CD4-positive, CD25-positive, alpha-beta regulatory T cell (primary cell): ENCODE measurements at places on chromosomes 4 and X.

GRCh38 chr4:185987961-185988627 is 80.9 kb upstream of the TLR3 start:
- H3K4me1 ChIP-seq = no peaks in the 10 kb centered on the region
- no peak overlapping the region for H3K27ac ChIP-seq
- DNase-seq = no peak
- no peak overlapping the region for H3K4me3 ChIP-seq

DNA sequence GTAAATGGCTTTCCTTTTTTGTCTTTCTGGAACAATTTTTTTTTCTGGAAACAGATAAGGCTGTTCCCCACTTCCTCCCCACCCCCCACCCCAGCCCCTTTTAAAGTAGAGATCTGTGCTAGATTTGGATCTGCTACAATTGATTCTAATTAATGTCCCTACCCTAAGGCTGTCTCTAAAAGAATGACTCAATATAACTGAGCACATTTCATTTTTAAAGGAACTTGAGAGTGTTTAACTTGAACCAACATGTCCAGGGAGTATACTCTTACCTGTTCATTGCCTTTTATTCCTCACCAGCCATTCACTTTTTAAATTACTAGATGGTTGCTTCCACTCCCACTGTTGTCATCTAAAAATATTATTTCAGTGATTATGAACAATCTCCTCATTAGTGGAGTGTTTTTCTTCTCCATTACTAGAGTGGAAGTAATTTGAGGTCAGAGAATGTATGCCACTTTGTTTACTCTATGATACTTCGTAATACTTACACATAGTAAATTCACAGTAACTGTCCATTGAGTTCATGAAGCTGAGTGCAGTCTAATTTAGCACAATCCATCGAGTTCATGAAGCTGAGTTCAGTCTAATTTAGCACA is 14.1 kb upstream of the CNOT6L start:
- DNase-seq = no peak
- no peak overlapping the region for H3K27ac ChIP-seq
- no peak overlapping the region for H3K4me3 ChIP-seq
- no peaks in the 10 kb centered on the region for H3K27me3 ChIP-seq

- no peaks in the 10 kb centered on the region for H3K4me1 ChIP-seq
- H3K27ac ChIP-seq = no peak overlapping the region
- DNase-seq = no peak
- H3K27me3 ChIP-seq = no peaks in the 10 kb centered on the region
- no peaks in the 10 kb centered on the region for H3K36me3 ChIP-seq
- H3K4me3 ChIP-seq = no peak overlapping the region
Observed at GRCh38 chr4:31175242-31175910, 455.2 kb downstream of the PCDH7 start.

- H3K27ac ChIP-seq = no peak overlapping the region
- no peak for DNase-seq
- no peaks in the 10 kb centered on the region for H3K27me3 ChIP-seq
- no peak overlapping the region for H3K4me3 ChIP-seq
- no peaks in the 10 kb centered on the region for H3K36me3 ChIP-seq
- no peaks in the 10 kb centered on the region for H3K4me1 ChIP-seq
Observed at GRCh38 chr4:67080046-67080557, 465.2 kb downstream of the CENPC start.

GRCh38 chr4:19309378-19309777 is 942.3 kb upstream of the SLIT2 start:
- H3K27me3 ChIP-seq = no peaks in the 10 kb centered on the region
- H3K4me1 ChIP-seq = no peaks in the 10 kb centered on the region
- no peaks in the 10 kb centered on the region for H3K36me3 ChIP-seq
- no peak overlapping the region for H3K4me3 ChIP-seq

DNA sequence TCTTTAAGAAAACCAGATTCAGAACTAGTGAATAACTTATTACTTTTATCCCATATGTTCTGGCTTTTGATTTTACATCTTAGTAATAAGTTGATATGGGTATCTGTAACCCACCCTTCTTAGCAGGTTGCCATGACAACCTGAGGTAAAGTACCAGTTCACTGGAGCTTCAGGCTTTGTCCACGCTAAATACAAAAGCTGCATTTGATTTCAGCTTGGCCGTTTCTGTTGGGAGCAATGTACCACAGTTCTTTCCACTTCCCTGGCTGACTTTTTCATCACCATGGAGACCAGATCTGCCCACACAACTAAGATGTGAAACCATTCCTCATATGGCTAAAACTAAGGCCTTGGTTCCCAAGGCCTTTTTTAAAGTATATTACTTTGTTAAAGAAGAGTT is 26.1 kb downstream of the KLHL34 start:
- H3K4me1 ChIP-seq = no peaks in the 10 kb centered on the region
- H3K27me3 ChIP-seq = no peaks in the 10 kb centered on the region
- no peak overlapping the region for H3K4me3 ChIP-seq
- no peaks in the 10 kb centered on the region for H3K36me3 ChIP-seq
- no peak for DNase-seq

- no peak overlapping the region for H3K27ac ChIP-seq
- no peak for DNase-seq
- H3K36me3 ChIP-seq = no peaks in the 10 kb centered on the region
- H3K27me3 ChIP-seq = peaks cover 4% of the 10 kb centered on the region
Observed at GRCh38 chr4:165418073-165418472, 39.3 kb downstream of the CPE start.

GRCh38 chr4:54371173-54371572 is 142.1 kb downstream of the PDGFRA start:
- H3K27ac ChIP-seq = no peak overlapping the region
- no peaks in the 10 kb centered on the region for H3K4me1 ChIP-seq
- no peak overlapping the region for H3K4me3 ChIP-seq

GRCh38 chrX:18906286-18906685 is 77.6 kb downstream of the PHKA2 start:
- no peaks in the 10 kb centered on the region for H3K4me1 ChIP-seq
- no peaks in the 10 kb centered on the region for H3K27me3 ChIP-seq
- peaks cover 31% of the 10 kb centered on the region for H3K36me3 ChIP-seq
- DNase-seq = no peak
- no peak overlapping the region for H3K27ac ChIP-seq

- no peak overlapping the region for H3K4me3 ChIP-seq
- peaks cover 23% of the 10 kb centered on the region for H3K27me3 ChIP-seq
- H3K36me3 ChIP-seq = no peaks in the 10 kb centered on the region
- no peak for DNase-seq
- H3K4me1 ChIP-seq = peaks cover 11% of the 10 kb centered on the region
- H3K27ac ChIP-seq = no peak overlapping the region
Observed at GRCh38 chr4:169272265-169272886, 1.6 kb upstream of the SH3RF1 start.

- no peaks in the 10 kb centered on the region for H3K27me3 ChIP-seq
- H3K27ac ChIP-seq = no peak overlapping the region
- no peaks in the 10 kb centered on the region for H3K4me1 ChIP-seq
- H3K4me3 ChIP-seq = no peak overlapping the region
- no peak for DNase-seq
Observed at GRCh38 chrX:27600686-27601085, 10.5 kb downstream of the DCAF8L2 start.

DNA sequence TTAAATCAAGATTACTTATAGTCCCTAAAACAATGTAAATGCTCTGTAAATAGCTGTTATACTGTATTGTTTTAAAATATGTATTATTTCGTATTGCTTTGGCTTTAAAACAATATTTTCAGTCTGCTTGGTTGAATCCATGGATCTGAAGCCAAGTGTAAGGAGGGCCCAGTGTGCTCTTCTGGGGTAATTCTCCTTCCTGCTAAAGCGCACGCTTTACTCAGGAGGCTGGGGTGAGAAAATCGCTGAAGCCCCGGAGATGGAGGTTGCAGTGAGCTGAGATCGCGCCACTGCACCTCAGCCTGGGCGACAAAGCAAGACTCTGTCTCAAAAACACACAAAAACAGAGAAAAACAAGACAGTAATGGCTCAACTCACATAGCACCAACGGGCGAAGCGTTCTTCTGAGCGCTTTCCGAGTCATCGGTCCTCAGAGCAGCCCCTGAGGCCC is 391 bp upstream of the IDUA start:
- H3K36me3 ChIP-seq = peaks cover 9% of the 10 kb centered on the region
- no peaks in the 10 kb centered on the region for H3K27me3 ChIP-seq
- H3K4me1 ChIP-seq = peaks cover 34% of the 10 kb centered on the region
- H3K4me3 ChIP-seq = peak overlapping the region; percentile 83
- peak overlapping the region; percentile 75 for H3K27ac ChIP-seq

DNA sequence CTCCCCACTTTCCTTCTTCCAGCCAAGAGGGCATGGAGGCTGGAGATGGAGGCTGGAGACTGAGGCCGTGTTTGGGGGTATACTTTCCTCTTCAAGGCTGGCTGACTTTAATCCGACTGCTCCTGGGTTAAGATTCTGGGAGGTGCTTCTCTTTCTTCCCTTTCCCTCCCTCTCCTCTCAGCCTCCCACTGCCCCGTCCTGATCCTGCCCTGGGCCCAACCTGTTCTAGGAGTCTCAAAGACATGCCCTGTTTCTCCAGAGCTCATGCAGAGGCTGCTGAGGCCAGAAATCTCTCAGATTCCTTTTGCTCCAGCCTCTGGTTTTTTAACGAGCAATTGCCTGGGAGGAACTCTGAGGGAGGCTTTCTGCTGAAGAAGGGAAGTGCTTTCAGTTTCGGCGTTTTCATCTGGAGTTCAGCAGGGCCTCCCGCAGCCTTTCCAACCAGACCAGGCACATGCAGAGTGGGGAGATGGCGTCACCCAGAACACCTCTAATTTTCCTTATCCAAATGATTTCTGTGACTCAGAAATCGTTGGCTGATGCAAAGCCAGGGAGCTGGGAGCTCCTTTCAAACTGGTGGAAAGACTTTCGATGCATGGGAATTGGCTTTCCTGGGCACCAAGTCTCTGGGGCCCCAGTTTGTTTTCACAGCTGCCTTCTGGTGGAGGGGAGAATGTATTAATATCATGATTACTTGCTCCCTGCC is 34.5 kb upstream of the FAM9C start:
- H3K4me1 ChIP-seq = peaks cover 75% of the 10 kb centered on the region
- peak overlapping the region; percentile 65 for H3K27ac ChIP-seq
- no peaks in the 10 kb centered on the region for H3K36me3 ChIP-seq
- peak overlapping the region; percentile 37 for H3K4me3 ChIP-seq
- no peak for DNase-seq

DNA sequence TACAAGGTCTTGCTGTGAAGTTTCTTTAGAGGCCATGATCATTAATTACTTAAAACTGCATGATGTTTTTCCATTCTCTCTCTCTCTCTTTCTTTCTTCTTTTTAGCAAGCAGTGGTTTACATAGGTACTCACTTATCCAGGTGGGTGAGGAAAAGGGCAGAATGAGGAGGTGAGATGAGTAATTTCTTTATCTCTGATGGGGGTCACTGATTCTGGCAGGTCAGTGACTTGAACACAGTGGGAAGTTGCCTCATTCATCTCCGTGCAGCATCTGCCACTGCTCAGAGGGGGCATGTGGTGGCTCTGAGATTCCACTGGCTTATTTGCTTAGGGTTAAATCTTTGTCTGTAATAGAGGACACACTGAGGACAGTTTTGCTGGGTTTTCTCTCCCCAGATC is 62.6 kb downstream of the FAM114A1 start:
- no peaks in the 10 kb centered on the region for H3K36me3 ChIP-seq
- no peak overlapping the region for H3K27ac ChIP-seq
- H3K4me3 ChIP-seq = no peak overlapping the region

GRCh38 chrX:7925867-7926472 is 1.2 kb downstream of the PNPLA4 start:
- no peak overlapping the region for H3K4me3 ChIP-seq
- peak; percentile 18 for DNase-seq
- peak overlapping the region; percentile 15 for H3K27ac ChIP-seq
- peaks cover 2% of the 10 kb centered on the region for H3K27me3 ChIP-seq
- peaks cover 8% of the 10 kb centered on the region for H3K4me1 ChIP-seq

DNA sequence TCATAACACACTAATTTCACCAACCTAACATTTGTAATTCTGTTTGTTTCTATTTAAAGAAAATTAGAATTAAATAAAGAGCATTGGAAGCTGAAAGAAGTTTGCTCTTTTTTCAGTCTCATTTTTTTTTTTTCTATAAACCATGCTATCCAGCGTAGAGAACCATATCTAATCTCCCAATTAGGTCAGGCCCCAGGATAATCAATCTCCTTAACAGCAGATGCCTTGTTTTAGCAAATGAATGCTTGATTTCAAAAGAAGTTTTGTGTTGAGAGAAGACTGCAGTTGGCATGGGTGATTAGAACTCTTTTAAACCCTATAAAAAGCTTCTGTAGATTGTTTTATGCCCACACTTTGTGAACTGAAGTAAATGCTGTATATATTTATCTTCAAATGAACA is 15.6 kb upstream of the MAD2L1 start:
- no peaks in the 10 kb centered on the region for H3K27me3 ChIP-seq
- no peaks in the 10 kb centered on the region for H3K36me3 ChIP-seq
- H3K4me3 ChIP-seq = no peak overlapping the region
- H3K4me1 ChIP-seq = no peaks in the 10 kb centered on the region
- no peak for DNase-seq

- H3K27ac ChIP-seq = no peak overlapping the region
- H3K27me3 ChIP-seq = no peaks in the 10 kb centered on the region
- no peaks in the 10 kb centered on the region for H3K36me3 ChIP-seq
- DNase-seq = no peak
- H3K4me1 ChIP-seq = no peaks in the 10 kb centered on the region
Observed at GRCh38 chr4:16745009-16745635, 153.3 kb downstream of the LDB2 start.

DNA sequence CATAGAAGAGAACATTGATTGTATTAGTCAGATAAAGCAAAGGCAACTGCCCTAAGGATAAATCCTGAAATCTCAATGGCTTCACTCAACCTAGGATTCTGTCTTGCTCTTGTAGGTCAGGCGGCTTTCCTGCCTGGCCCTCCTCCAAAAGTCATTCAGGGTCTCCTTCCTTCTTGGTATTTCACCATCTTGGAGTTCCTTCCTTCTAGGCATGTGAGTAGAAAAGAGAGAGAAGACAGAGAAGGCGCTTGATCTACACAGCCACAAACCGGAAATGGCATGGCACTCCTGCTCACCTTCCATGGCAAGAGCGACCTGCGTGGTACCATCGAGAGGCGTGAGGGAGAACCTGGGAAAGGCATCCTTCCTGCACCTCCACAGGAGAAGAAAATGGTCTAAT is 45.3 kb upstream of the HELT start:
- H3K4me3 ChIP-seq = no peak overlapping the region
- H3K36me3 ChIP-seq = no peaks in the 10 kb centered on the region
- DNase-seq = no peak
- H3K4me1 ChIP-seq = no peaks in the 10 kb centered on the region
- H3K27me3 ChIP-seq = no peaks in the 10 kb centered on the region
